ENCODE measurements at places on chromosomes 13 and 19.
A peak's percentile ranks its signal among the peaks of the same experiment; 100 is the strongest.

DNA sequence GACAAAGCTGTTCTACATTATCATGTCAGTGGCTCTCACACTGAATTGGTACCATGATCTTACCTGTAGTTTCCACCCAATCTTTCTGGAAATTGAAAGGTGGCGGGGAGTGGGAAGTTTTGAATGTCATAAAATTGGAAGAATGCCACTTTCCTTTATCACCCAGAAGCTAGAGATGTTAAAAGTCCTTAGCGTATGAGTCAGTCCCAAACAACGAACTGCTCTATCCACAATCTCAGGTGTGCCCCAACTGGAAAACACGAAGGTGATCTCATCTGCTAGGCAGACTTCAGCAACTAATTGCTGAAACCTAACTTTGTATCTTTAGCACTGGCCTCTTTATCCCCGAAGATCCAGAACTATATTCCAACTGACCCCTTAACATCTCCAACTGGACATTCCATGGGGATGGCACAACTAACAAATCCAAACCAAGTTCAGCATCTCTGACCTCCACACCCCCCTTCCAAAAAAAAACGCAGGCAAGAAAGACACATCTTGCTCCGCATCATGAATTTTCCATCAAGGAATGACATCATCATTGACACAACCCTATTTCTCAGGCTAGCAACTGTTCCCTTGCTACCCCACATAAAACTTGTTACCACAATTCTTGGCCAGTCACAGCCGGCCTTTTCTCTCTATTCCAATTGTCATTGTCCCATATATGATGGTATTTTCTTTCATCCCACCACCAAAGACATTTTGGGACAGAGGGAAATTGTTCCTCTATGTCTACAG lies 175.4 kb downstream of the KLF12 start:
- no peak for DNase-seq

DNA sequence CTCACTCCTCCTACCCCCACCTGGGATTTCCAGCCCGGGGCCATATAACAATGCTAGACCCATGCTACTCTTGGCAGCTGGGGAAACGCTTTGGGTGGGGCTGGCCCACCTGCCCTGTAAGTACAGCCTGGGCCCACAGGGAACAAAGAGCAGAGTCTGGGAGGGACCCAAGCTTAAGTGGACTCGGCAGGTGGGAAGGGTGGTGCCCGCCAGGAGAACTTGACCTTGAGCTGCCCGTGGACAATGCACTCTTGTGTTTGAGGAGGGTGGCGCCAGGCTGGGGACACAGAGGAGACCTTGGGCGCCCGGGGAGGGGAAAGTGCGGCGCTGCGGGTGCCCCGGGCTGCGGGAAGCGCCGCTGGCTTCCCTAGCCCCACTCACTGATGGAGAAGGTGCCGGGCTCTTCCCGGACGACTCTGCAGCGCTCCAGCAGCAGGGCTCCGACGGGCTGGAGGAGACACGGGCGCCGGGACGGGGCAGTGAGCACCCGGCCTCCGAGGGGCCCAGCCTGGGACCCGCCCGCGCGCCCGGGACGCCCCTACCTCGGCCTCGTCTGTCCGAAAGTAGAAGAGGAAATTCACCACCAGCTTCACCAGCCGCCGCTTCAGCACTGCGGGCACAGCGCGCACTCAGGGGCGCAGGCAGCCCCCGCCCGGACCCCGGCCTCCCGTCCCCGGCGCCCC lies 607 bp downstream of the PLEKHJ1 start:
- peak; percentile 37 for DNase-seq

GRCh38 chr13:24784319-24784718 lies 20.4 kb downstream of the RNF17 start:
- no peak for DNase-seq

DNA sequence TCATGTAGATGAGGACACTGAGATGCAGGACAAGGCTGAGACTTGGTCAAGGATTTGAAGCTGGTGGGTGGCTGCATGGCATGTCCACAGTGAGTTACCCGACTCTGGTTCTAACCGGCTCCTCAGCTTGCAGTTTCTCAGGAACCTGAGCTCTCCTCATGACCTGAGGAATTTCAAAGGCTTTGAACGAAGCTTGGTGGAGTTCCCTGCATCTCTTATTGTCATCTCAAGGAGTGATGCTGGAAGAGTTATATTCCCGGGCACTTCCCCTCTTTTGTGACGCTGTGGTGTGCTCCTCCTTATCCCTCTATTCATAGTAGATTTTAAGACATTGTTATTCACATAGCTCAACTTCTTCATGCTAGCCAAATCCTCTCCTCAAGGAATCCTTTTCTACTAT lies 500.1 kb upstream of the HTR2A start:
- DNase-seq: peak; percentile 3

DNA sequence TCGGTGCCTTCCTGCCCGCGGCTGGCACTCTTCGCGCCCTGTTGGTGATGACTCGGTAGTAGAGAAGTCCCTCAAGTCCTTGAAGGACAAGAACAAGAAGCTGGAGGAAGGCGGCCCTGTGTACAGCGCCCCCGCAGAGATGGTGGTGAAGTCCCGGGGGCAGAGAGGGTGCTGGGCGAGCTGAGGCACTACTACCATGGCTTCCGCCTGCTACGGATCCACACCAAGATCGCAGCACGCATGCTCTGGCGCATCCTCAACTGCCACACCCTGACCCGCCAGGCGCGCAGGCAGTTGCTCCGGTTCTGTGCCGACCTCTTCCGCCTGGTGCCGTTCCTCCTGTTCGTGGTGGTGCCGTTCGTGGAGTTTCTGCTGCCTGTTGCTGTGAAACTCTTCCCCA lies 11.1 kb downstream of the ZSCAN1 start:
- no peak for DNase-seq

- DNase-seq: no peak
Measured at GRCh38 chr13:27851096-27851850, 59.0 kb downstream of the GSX1 start.

- DNase-seq: no peak
Measured at GRCh38 chr19:11322269-11323024, 17.0 kb downstream of the RAB3D start.

- no peak for DNase-seq
Measured at GRCh38 chr19:30004403-30004802, 62.4 kb downstream of the URI1 start.

- no peak for DNase-seq
Measured at GRCh38 chr13:60229708-60230272, 66.1 kb upstream of the DIAPH3 start.
